ENCODE measurements at places on chromosomes 2 and 18. TPM values are rescaled to one million over a fixed set of nuclear protein-coding genes. Genes with fewer than 3 reads are reported as not detected.

GRCh38 chr2:178536037-178536436 lies 55.8 kb downstream of the PLEKHA3 start:
- no peak for DNase-seq

DNA sequence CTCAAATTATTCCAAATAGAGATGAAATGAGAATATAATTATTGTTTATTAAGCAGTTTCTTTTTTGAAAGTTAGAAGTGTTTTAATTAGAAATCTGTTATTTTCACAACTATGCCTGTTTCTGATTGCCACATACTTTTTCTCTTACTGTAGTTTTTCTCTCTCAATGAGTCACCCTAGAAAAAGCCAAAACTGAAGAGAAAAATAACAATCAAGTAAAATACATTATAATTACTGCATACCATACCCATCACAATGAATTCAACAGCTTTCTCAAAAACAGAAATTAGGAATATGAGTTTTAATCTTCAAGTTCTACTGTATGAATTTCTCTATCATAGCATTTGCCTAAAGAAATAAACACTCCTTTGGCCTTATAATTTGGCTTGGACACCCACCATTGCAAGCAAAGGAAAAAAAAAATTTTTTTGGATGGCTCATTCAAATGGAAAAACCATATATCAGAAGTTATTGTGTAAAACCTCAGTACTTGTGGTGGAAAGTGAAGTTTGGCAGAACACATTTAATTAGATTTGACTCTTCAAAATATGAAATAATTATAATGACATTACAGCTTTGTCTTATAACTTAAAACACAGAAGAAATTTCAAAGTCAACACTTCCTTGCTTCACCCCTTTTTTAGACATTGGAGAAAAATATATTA lies 138.5 kb downstream of the DYM start:
- DNase-seq: no peak

GRCh38 chr2:24199968-24200590 lies 25.2 kb downstream of the FAM228A start:
- DNase-seq: no peak

RIT2 gene
- total RNA-seq: not detected

REG3G gene
- not detected for total RNA-seq

KLHL29 gene
- 0.11 TPM for total RNA-seq

DOCK10 gene
- total RNA-seq: 378 TPM

PMS1 gene
- 37.1 TPM for total RNA-seq

GCG gene
- total RNA-seq: not detected

Data from natural killer cell treated with Interleukin-12 subunit alpha and Interleukin-12 subunit beta and Interleukin-15 and Interleukin-18, amount 100 ng/mL, for 72 hours (primary cell).